ENCODE measurements at places on chromosomes 2 and 18.

GRCh38 chr2:27155069-27155520 lies 6.3 kb downstream of the TCF23 start:
- no peak for DNase-seq

- no peak for DNase-seq
These were observed 170.5 kb downstream of the ANKRD44 start for GRCh38 chr2:197140045-197140444.

DNA sequence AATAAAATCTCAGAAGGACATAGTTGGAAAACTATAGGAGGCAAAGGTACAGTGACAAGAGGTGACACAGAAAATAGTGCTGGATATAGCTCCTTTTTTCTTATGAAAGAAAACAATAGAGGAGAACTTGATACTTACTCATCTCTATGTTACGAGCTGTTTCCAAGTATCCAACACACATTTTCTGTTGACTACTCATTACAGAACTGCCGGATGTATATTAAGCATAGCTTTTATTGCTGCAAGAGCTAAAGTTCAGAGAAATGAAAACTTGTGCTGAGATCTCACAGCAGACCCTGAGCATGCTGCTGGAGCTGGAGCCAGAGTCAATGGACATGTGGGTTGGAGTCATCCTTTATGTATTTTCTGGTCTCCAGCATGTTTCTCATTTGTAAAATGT lies 210.0 kb upstream of the NT5C1B start:
- no peak for DNase-seq

- no peak for DNase-seq
These were observed 492 bp downstream of the COLEC11 start for GRCh38 chr2:3595404-3595803.

GRCh38 chr2:216404010-216404618 lies 8.2 kb upstream of the SMARCAL1 start:
- DNase-seq, result no peak
